ENCODE measurements at places on chromosomes 4 and X. TPM values are rescaled to one million over a fixed set of nuclear protein-coding genes. Genes with fewer than 3 reads are reported as not detected.

The ZNF275 gene
- 3.8 TPM for total RNA-seq

The RIBC1 gene
- total RNA-seq: 0.36 TPM

The MGAT4D gene
- not detected for total RNA-seq

The FAM236B gene
- total RNA-seq: not detected

The FRMD7 gene
- total RNA-seq: not detected

The RAB33A gene
- total RNA-seq: 1.2 TPM

The EREG gene
- not detected for total RNA-seq

The SLC49A3 gene
- 3.3 TPM for total RNA-seq

The RAB41 gene
- total RNA-seq: not detected
